Occipital lobe (tissue), 3 donors: ENCODE measurements at places on chromosomes 6 and 20. TPM values are rescaled to one million over a fixed set of nuclear protein-coding genes. Genes with fewer than 3 reads are reported as not detected.

- DNase-seq: no peak
Measured at GRCh38 chr20:62155428-62156253, 12.1 kb downstream of the SS18L1 start.

GRCh38 chr6:155195903-155196302, 67.9 kb upstream of the CLDN20 start:
- DNase-seq: no peak

Gene KCNB1
- total RNA-seq: 5.8 TPM

Gene TRMT11
- 39.5 TPM for total RNA-seq

Gene TNFRSF6B
- total RNA-seq: not detected
